ENCODE measurements at places on chromosomes 6 and 20.

DNA sequence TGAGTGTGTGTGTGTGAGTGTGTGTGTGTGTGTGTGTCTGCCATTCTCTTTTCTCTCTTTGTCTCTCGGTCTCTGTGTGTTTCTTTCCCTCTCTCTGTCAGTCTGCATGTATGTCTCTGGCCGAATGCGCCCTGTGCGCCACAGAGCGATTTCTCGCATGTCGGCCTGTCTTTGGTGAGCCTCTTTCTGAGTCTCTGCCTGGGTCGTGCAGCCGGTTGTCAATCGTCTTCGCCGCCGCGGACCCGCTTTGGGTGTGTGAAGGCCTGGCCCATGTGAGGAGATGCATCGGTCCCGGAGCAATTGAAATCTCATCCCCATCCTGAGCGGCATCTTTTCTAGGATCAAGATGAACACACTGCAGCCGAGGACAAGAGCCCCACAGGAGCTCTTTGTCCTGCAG, 1567.2 kb upstream of the DEFB115 start:
- no peak for DNase-seq

- DNase-seq: no peak
Measured at GRCh38 chr20:25439328-25439727, 31.9 kb downstream of the GINS1 start.

- no peak for DNase-seq
Measured at GRCh38 chr6:159075506-159076228, 30.9 kb upstream of the TAGAP start.

- DNase-seq: no peak
Measured at GRCh38 chr20:14951707-14952418, 614.5 kb upstream of the FLRT3 start.

- no peak for DNase-seq
Measured at GRCh38 chr6:90885611-90886056, 298.8 kb upstream of the MAP3K7 start.

GRCh38 chr6:39608652-39609345, 116.4 kb downstream of the KIF6 start:
- DNase-seq: no peak

DNA sequence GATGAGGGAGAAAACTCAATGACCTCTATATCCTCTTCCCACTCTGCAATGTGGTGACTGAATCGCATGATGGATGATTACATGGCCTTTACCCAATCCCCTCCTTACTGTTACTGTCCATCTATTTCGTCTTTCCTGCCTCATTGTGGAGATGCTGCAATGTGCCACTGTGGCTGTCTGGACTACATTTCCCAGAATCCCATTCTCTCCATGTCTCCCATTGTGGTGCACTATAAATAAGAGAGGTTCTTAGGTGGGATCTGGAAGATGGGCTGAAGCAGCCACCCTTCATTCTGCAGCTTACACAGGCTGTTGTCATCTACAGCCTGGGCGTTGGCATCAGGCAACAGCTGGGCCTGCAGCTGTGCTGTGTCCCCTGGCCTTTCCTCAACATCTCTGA, 233.6 kb downstream of the PRKN start:
- no peak for DNase-seq

- no peak for DNase-seq
Measured at GRCh38 chr20:36496707-36497669, 44.3 kb upstream of the MYL9 start.

DNA sequence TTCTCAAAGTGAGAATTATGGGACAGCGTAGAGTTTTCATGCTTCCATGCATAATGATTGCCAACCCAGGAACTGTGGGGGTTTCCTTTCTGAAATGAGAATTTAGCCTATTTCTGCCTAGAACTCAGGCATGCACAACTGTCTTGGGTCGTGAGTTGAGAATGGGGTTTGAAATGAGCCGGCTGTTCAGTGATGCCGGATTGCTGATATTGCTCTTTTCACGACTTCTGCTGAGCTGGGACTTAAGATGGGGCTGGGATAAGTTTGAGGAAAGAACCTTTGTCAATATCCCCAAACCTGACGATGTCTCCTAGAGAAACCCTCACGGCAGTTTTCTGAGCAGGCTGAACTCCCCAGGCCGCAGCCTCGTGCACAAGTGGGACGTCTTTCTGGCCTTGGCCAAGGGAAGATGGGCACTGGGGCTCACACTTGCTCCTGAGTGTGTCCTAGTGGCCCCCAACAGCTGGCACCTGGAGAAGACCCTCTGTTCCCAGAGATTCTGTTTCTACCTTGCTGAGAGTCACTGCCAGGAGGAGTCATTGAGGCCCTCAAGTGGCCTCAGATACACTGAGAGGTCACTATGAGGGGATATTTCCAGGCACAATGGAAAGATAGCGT, 34.1 kb upstream of the RIN2 start:
- DNase-seq: no peak

- no peak for DNase-seq
Measured at GRCh38 chr6:127518191-127518709, 885 bp downstream of the MTCL3 start.

DNA sequence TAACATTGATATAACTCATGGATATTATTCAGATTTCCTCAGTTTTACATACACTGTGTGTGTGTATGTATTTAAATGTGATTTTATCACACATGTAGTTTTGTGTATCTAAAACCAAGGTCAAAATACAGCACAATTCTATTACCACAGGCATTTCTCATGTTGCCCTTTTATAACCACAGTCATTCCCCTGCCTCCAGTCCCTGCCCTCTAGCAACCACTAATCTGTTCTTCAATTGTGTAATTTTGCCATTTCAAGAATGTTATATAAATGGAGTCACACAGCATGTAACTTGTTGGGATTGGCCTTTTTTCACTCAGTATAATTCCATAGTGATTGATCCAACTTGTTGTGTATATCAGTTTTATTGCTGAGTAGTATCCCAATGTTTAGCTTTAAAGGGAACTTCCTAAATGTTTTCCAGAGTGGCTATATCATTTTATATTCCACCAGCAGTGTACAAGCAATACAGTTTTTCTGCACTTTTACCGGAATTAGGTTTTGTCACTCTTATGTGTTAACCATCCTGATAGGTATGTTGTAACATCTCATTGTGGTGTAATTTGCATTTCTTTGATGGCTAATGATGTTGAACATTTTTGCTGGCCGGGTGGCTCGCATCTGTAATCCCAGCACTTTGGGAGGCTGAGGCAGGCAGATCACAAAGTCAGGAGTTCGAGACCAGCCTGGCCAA, 338.2 kb downstream of the SOX4 start:
- DNase-seq: no peak

DNA sequence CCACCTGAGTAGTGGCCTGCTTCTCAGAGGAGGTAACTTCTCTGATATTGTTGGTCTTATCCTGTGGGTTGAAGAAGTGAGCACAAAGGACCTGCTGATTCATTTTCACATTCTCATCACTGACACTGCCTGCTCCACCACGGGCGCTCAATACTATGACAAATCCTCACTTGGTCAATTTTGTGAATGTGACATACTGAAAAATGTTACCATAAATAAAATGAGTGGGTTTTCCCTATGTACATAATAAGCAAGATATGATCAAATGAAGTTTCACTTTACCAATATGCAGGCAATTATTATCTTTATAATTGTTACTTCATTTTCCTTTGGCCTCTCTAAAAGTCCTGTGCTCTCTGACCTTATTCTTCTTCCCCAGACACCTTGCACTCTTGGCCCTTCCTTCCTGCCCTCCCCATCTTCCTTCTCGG, 71.5 kb upstream of the RIPOR2 start:
- DNase-seq: no peak

GRCh38 chr6:4973982-4974745, 29.7 kb downstream of the RPP40 start:
- DNase-seq: no peak

- no peak for DNase-seq
Measured at GRCh38 chr6:63418741-63419140, 99.0 kb upstream of the LGSN start.

GRCh38 chr6:70180901-70181599, 121.8 kb downstream of the COL9A1 start:
- DNase-seq: no peak

DNA sequence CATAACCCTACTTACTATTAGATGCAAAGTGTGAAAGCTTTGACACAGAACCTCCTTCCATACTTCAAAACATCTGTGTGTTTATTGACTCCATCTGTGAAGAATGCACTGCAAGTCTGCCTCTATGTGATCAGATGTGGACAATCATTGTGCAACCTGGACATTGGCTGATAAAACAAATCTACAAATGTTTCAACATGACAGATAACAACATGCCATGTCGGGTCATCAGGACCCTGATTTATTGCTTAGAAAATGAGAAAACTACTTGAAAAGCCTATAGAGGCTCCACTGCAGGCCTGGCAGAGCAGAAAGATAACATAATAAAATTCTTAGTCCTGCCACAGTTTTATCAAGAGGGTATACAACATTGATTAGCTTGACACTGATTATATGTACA, 1286.4 kb downstream of the GRIK2 start:
- DNase-seq: no peak

DNA sequence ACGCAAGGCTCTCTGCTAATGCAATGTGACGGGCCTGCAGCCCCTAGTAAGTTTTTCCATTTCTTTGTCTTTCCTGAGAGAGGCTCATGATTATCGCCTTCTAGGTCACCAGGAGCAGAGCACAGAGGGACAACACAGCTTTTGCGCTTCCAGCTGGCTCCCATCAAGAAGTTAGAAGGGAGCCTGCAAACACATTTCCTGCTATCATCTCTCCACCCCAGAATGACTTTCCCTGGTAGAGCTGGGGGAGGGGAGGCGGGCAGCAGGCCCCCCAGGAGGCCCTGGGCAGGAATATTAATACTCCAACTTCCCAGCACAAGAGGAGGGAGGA, 35.7 kb upstream of the CCDC167 start:
- DNase-seq: no peak

- no peak for DNase-seq
Measured at GRCh38 chr6:89270951-89271721, 44.0 kb downstream of the GABRR2 start.

DNA sequence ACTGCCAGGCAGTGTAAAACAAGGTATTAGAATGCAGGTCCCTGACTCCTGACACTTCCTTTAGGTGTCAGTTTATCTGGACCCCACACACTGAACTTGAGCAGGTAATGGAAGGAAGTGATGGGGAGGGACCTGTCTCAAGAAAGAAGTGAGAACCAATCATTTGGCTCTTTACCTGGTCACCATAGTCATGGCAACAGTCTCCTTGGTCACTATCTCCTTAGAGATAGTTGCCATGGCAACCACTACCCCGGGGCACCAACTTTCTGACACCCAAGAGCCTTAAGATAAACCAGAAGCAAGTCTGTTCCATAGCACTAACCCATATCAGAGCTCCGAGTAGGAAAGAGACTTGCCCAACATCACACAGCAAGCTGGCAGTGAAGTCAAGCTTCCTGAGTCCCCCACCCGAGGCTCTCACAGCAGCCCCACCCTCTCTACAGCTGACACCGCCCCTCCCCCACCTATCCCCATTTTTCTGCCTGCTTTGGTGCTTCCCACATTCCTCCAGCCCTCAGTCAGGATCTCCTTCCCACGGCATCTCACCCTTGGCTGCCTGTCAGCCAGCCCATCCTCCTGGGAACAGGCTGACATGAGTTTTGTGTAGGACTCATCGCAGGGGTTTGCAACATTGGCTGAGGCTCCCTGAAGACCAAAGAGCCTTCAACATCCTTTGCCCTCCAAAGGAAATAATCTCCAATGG, 16.3 kb upstream of the HM13 start:
- DNase-seq: no peak

Measured in stimulated activated CD4-positive, alpha-beta T cell treated with anti-CD3 and anti-CD28 coated beads, Interleukin-15, amount 100 ng/mL, for 1 hour (primary cell).